KBM-7 (cell line): ENCODE measurements at places on chromosomes 1 and 21.

DNA sequence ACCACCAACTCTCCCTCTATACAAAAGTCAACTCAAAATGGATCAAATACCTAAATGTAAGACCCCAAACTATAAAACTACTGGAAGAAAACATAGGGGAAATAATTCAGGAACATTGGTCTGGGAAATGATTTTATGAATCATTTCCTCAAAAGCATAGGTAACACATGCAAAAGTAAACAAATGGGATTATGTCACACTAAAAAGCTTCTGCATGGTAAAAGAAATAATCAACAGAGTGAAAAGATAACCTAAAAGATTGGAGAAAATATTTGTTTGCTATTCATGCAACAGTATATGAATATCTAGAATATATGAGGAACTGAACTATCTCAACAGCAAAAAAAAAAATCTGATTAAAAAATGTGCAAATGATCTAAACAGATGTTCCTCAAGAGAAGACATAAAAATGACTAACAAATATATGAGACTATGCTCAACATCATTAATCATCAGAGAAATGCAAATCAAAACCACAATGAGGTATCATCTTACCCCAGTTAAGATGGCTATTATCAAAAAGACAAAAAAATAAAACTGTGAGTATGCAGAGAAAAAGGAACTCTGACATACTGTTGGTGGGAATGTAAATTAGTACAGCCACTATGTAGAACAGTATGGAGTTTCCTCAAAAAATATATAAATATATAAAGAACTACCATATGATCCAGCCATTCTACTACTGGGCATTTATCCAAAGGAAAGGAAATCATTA is 47.8 kb downstream of the VCAM1 start:
- no peak for DNase-seq

DNA sequence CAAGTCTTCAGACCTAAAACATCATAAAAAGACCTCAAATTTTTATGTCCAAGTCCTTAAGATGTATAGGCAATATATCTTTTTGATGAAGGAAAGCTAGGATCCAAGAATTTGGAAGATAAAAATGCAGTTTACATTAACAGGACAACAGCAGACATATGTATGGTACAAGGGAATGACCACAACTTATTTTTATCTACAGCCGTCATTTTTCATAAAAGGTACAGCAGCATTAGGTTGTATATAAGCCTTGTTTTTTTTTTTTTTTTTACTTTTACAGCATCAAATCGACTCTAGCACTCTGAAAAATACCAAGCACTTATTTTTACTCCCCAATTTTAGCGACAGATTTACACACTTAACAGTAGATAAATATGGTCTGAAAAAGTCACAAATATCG is 1.3 kb downstream of the SRSF10 start:
- no peak for DNase-seq

- no peak for DNase-seq
These were observed 5.0 kb upstream of the MRPL24 start for GRCh38 chr1:156745881-156746280.

DNA sequence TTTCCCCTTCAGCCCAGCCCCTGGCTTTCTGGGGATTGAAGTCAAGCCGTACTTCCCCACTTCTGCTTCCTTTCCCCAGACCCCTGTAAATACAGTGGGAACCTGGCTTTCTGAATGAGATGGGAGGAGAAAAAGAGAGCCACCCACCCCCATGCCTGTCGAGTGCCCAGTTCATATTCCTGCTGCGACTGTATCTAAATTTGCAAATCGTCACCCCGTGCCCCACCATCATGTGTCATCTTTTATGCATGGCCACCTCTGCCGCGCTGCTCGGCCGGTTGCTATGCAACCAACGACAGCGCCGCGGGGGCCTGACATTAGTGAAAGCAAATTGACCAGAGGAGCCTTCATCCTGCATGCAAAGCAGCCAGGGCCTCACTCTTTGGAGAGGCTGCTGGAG is 143.0 kb downstream of the ELAVL4 start:
- DNase-seq: peak; percentile 39

DNA sequence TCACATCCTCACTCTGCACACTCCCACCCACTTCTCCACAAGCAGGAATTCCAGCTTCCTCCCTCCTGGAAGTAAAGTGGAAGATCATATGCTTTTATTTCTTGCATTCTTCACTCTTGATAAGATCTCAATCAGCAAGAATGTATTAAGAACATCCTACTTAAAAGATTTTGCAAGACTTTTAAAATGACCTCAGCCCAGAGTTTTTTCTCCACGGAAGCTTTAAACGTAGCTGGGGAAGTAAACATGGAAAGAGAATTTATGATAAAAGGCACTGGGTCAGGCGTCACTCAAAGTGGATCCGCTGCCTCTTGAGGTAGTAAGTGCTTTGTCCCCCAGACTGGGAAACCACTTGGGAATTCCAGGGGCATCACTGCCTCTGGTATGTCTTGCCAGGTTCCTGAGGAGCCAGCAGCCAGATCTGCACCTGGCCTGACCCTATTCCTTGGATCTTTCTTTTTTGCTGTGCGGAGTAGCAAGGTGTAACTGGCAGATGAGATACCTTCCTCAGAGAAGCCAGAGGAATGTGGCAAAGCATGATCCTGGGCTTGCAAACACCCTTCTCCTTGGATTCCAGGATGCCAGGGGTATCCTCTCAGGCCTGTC is 33.9 kb downstream of the CDK18 start:
- DNase-seq: no peak

- no peak for DNase-seq
These were observed 119.4 kb downstream of the AKT3 start for GRCh38 chr1:243730487-243731150.

GRCh38 chr1:194004146-194004545 is 817.7 kb upstream of the B3GALT2 start:
- no peak for DNase-seq

GRCh38 chr1:14553711-14554110 is 44.8 kb upstream of the KAZN start:
- no peak for DNase-seq

GRCh38 chr1:236998546-236998945 is 5.7 kb downstream of the MT1HL1 start:
- no peak for DNase-seq

DNA sequence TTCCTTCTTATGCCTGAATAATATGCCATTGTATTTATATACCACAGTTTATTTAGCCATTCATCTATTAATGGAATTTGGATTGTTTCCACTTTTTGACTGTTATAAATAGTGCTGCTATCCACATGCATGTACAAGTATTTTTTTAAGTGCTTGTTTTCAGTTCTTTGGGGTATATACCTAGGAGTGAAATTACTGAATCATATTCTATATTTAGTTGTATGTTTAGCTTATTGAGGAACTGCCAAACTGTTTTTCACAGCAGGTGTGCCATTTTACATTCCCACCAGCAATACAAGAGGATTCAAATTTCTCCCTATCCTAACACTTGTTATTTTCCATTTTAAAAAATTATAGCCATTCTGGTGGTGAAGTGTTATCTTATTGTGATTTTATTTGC is 7.6 kb upstream of the HJV start:
- DNase-seq: no peak

- no peak for DNase-seq
These were observed 2.7 kb downstream of the DOCK7 start for GRCh38 chr1:62685431-62685859.

DNA sequence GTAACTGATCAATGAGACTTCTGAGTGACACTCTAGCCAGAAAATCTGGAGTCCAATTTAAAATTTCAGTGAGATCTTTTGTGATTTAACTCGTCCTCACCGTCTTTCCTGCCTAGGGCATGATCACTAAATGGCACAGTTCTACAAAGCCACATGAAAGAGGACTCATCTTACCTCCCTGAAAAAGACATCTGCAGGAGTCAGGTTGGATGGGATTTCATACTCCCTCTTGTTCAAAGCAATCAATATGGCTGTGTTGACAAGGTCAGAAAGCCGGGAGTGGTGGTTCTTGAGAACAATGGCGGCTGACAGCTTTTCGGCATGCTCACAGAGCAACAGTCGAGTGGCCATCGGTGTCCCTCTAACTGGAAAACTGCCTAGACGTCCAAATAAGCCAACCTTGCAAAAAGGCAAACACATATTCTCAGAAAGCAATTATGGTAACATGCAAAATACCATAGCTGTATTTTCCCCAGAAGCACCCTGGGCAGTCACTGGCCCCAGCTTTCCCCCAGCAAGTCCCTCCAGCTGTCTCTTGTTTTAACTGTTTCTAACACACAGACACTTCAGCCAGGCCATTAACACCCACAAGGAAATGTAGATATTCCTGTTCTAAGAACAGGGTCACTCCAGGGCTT is 36.6 kb upstream of the ACTA1 start:
- no peak for DNase-seq

GRCh38 chr1:56797065-56797685 is 22.0 kb downstream of the FYB2 start:
- DNase-seq: no peak

DNA sequence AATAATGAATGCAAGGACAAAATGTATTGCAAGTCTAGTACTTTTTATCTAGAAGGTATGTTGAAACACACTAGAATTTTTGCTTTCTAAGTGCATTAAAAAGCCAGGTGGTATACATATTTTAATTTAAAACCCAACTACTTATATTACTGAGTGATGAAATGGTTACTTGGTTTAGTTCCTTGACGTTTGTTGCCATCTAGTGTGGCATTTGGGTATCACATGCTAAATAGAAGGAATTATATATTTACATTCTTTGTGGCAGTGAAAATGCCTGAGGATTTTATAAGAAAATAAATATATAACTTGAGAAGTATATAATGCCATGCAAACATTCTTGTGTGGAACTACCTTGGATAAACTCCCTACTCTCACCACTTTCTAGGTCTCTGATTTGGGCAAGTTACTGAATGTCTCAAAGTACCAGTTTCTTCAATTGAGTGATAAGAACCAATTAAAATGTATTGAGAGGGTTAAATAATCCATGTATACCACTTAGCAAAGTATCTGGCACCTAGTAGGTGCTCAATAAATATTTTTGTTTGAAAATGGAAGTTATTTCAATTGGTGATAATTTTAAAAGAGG is 69.6 kb downstream of the SDCCAG8 start:
- peak; percentile 68 for DNase-seq
